ENCODE measurements at places on chromosomes 7 and 10.

- DNase-seq, result no peak
These were observed 21.6 kb downstream of the SMKR1 start for GRCh38 chr7:129523924-129524323.

DNA sequence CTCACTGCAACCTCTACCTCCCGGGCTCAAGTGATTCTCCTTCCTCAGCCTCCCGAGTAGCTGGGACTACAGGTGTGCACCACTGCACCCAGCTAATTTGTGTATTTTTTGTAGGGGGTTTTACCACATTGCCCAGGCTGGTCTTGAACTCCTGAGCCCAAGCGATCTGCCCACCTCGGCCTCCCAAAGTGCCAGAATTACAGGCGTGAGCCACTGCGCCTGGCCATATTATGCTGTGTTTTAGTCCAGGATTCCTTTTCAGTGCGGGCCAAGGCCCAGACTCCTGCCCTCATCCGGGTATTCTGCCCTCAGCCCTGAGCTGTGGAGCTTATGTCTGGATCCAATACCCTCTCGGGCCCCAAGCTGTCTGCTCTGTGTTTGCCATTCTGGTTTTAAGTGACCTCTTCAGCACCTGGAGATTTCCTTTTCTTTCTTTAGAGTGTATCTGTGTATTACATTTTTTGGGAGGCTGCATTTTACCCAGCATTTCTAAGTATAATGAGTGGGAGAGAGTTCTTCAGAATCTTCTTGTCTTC is 114.9 kb downstream of the BUB3 start:
- no peak for DNase-seq

DNA sequence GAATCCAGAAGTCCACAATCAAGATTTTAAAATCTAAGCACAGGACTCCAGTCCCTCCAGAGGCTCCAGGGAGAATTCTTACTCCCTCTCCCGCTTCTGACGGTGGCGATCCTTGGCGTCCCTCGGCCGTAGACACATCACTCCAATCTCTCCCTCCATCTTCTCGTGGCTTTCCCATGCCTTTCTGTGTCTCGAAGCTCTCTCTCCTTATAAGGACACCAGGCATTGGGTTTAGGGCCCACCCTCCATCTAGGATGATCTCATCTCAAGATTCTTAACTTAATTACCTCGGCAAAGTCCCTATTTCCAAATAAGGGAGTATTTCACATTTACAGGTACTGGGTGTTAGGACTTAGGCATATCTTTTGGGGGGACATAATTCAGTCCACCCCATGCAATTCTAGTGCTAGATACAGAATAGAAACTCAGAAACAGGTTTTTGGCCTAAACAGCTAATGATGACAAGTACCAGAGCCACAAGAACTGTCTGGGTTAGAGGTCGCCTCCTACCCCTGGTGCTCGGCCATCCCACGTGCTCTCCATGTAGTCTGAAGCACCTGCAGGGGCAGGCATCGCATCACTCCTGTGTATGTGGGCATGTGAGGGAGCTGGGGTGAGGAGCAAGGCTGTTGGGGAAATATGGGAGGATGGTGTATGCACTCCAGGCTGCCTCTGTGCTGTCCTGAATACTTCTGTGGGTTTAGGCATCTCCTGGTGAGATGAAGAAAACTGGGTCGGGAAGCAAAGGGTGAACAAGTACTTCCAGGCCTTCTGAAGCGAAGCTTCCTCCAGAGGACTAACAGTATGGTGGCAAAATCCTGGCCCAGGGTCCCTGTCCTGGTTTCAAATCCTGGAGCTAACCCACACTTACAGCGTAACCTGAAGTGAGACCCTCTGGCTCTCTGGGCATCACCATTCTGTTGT is 298.3 kb upstream of the ZMIZ1 start:
- DNase-seq, result no peak

GRCh38 chr10:85612378-85612775 is 754.2 kb downstream of the GRID1 start:
- DNase-seq, result no peak

All from smooth muscle cell of the brain vasculature (primary cell).